ENCODE measurements at places on chromosomes 5 and 9. TPM values are rescaled to one million over a fixed set of nuclear protein-coding genes. Genes with fewer than 3 reads are reported as not detected.

Gene GABRA6
- total RNA-seq: not detected

Gene MEIKIN
- total RNA-seq: not detected

Gene ADRB2
- total RNA-seq: 3.8 TPM

Gene TNFAIP8
- 333 TPM for total RNA-seq

Gene MCIDAS
- not detected for total RNA-seq

Gene PDZD2
- total RNA-seq: not detected

GRCh38 chr9:17075758-17076485 lies 58.9 kb upstream of the CNTLN start:
- H3K36me3 ChIP-seq: no peaks in the 10 kb centered on the region
- peaks cover 5% of the 10 kb centered on the region for H3K27me3 ChIP-seq
- no peak overlapping the region for H3K27ac ChIP-seq
- H3K4me3 ChIP-seq: no peak overlapping the region
- H3K4me1 ChIP-seq: no peaks in the 10 kb centered on the region
- DNase-seq: no peak

DNA sequence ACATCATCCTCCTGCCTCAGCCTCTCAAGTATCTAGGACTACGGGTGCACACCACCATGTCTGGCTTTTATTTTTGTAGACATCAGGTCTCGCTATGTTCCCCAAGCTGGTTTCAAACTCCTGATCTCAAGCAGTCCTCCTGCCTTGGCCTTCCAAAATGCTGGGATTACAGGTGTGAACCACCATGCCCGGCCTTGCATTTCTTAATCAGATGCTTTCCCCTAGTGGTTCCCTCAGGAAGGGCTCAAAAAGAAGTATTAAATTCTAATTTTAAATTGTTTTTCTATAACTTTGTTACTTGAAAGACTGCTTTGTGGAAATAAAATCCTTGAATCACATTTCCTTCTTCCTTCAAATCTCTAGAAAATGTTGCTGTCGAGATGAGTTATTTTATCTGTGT lies 79.5 kb upstream of the ROR2 start:
- H3K27me3 ChIP-seq: no peaks in the 10 kb centered on the region
- H3K36me3 ChIP-seq: peaks cover 6% of the 10 kb centered on the region
- no peak overlapping the region for H3K27ac ChIP-seq
- no peak for DNase-seq
- H3K4me3 ChIP-seq: no peak overlapping the region

GRCh38 chr5:139649082-139649991 lies 1.2 kb downstream of the CXXC5 start:
- H3K4me1 ChIP-seq: peaks cover 35% of the 10 kb centered on the region
- H3K27ac ChIP-seq: peak overlapping the region; percentile 57
- DNase-seq: no peak

DNA sequence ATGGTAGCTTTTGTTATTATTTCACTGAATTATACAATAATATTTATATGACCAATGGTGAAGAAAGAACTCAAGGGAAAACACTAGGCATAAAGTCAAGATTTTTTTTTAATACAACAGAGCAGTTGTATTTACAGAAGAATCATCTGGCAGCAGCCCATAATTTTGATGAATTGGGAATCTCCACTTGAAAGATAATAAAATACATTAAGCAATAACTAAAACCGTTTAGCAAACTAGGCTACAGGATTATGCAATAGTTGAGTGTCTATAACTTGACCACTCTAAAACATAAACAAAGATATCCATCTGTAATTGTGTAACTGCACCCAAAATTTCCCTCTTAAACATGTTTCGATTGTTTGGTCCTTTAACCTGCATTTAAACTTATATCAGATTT lies 80.8 kb downstream of the SNCAIP start:
- no peak overlapping the region for H3K27ac ChIP-seq
- H3K36me3 ChIP-seq: no peaks in the 10 kb centered on the region
- no peaks in the 10 kb centered on the region for H3K4me1 ChIP-seq
- no peak overlapping the region for H3K4me3 ChIP-seq

GRCh38 chr9:124595743-124596142 lies 88.5 kb upstream of the NR5A1 start:
- no peak overlapping the region for H3K4me3 ChIP-seq
- H3K27me3 ChIP-seq: peaks cover 48% of the 10 kb centered on the region
- H3K27ac ChIP-seq: no peak overlapping the region

- H3K4me1 ChIP-seq: no peaks in the 10 kb centered on the region
- peaks cover 26% of the 10 kb centered on the region for H3K27me3 ChIP-seq
- no peak overlapping the region for H3K27ac ChIP-seq
- no peaks in the 10 kb centered on the region for H3K36me3 ChIP-seq
- no peak overlapping the region for H3K4me3 ChIP-seq
These were observed 3.3 kb upstream of the HAPLN1 start for GRCh38 chr5:83724001-83724400.

- no peak for DNase-seq
- H3K4me3 ChIP-seq: peak overlapping the region; percentile 21
- H3K36me3 ChIP-seq: no peaks in the 10 kb centered on the region
- peak overlapping the region; percentile 82 for H3K27ac ChIP-seq
These were observed 4.5 kb downstream of the DUSP1 start for GRCh38 chr5:172766287-172767108.

- no peak for DNase-seq
- no peak overlapping the region for H3K4me3 ChIP-seq
- no peaks in the 10 kb centered on the region for H3K27me3 ChIP-seq
- H3K4me1 ChIP-seq: peaks cover 24% of the 10 kb centered on the region
- H3K27ac ChIP-seq: no peak overlapping the region
These were observed 2.4 kb downstream of the POLR3G start for GRCh38 chr5:90477073-90477472.

DNA sequence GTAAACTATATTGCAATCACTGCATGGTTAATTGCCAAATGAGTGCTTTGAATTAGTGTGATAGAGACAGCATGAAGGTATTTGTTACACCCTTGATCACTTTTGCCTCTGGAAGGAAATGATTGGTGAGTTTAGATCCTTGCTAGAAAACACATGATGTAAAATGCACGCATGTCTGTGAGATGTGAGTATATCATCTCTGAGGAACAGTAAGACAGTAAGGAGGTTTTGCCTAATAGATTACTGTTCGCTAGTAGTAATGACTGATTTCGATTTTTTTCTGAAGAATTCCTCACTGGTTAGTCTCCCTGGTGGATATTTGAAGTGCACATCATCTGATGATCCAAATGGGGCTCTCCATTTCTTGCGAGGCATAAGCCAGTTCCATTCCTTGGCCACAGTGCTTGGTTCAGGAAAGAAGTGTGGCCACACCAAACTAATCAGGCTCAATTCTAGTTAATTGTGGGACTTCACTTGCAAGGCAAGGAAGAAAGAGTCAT lies 156.4 kb upstream of the ADRA1B start:
- peaks cover 6% of the 10 kb centered on the region for H3K4me1 ChIP-seq
- H3K27ac ChIP-seq: no peak overlapping the region
- no peaks in the 10 kb centered on the region for H3K36me3 ChIP-seq
- H3K27me3 ChIP-seq: peaks cover 22% of the 10 kb centered on the region

DNA sequence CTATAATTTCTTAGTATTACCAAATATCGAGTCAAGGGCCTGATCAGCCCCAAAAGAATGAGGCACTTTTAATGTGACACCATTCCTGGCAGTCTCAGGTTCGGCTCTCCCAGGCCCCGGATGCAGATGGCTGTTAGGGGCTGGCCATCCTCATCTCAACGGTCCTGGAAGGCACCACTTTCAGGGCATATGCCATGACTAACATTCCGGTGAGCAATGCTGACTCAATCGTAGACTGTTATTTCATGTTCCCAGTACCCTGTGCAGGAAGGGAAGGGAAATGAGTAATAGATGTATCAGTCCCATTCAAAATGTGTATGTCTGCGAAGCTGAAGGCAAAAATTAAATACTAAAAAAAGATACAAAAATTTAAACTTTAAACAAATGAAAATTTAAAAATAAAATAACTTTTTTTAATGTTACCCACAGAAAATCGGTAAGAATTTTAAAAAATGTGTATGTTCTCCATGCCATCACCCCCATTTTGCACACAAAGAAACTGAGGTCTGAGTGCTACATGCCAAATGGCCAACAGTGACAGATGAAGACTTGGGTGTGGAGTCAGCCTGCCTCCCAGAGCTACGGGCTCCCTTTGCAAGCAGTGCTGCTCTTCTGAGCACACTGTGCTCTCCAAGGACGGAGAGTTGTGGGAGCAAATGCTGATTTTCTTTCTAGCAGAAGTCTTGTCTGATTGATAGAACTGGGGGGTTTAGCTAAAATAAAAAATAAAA lies 79.0 kb downstream of the GLDC start:
- no peak for DNase-seq
- H3K4me1 ChIP-seq: peaks cover 10% of the 10 kb centered on the region
- H3K4me3 ChIP-seq: peak overlapping the region; percentile 58

DNA sequence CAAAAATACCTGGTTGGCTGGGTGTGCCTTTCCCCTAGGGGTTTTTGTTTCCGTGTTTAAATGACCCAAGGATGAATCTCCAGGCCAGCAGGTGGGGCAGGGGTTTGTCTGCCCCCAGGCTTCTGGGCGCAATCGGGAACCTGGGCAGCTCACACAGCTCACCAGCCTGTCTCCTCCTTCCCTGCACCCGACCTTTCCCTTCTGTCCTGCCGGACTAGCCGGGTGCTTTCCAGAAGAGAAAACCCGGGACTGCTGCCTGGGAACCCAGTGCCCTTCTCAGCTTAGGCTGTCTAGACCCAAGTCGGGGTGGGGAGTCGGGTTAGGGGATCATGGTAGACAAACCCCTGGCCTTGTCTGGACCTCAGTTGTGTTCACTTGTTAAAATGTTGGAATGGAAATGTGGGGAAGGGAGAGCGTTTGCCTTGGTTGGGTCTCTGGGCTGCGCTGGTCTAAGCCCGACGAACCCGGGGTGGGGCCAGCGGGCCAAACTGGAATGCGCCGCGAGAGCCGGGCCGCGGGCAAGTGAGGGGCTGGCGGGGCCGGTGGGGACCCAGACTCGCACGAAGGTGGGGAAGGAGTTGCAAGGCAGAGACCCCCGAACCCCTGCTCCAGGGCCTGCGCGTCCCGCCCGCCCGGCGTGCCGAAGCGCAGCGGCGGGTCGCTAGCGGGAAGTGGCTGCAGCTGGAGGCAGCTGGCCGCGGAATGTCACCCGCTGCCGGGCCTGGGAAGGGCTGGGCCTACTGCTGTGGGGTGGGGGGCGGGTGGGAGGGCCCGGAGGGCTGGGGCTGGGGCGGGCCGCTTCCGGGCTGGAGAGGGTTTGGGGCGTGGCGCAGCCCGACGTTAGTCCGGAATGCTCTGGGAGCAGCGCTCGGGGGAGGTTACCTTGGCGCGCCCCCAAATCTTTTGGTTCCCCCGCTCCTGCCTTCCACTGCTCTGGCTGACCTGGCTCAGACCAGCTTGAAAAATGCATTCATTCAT lies 84.6 kb downstream of the DAB2IP start:
- H3K27me3 ChIP-seq: peaks cover 12% of the 10 kb centered on the region
- no peak overlapping the region for H3K27ac ChIP-seq
- H3K4me1 ChIP-seq: peaks cover 37% of the 10 kb centered on the region

GRCh38 chr9:93315118-93315517 lies 131.2 kb downstream of the WNK2 start:
- H3K4me1 ChIP-seq: peaks cover 25% of the 10 kb centered on the region
- DNase-seq: peak; percentile 72
- H3K27ac ChIP-seq: peak overlapping the region; percentile 39
- H3K4me3 ChIP-seq: no peak overlapping the region
- no peaks in the 10 kb centered on the region for H3K36me3 ChIP-seq
- H3K27me3 ChIP-seq: peaks cover 54% of the 10 kb centered on the region

GRCh38 chr9:94656200-94656599 lies 16.9 kb upstream of the FBP1 start:
- no peaks in the 10 kb centered on the region for H3K36me3 ChIP-seq
- DNase-seq: no peak
- peaks cover 21% of the 10 kb centered on the region for H3K4me1 ChIP-seq
- H3K4me3 ChIP-seq: peak overlapping the region; percentile 63
- H3K27me3 ChIP-seq: no peaks in the 10 kb centered on the region
- H3K27ac ChIP-seq: peak overlapping the region; percentile 90

DNA sequence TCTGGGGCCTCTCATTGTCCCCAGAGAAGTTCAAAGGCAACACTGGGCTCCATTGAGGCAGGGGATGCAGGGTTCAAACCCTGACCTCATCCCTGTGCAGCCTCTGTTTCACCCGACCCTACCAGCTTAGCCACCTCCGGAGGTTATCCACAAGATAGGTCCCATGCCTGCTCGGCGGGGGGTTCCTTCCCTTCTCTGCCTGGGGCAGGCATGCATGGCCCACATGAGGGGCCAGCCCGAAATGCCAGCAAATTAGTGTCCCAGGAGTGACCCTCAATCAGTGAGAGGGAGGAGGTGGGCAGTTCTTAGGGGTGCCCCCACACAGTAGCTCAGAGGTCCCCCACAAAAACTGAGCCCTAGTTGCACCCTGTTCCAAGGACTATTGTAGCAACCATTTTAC lies 24.8 kb upstream of the FUBP3 start:
- no peaks in the 10 kb centered on the region for H3K36me3 ChIP-seq
- no peaks in the 10 kb centered on the region for H3K4me1 ChIP-seq
- no peak overlapping the region for H3K4me3 ChIP-seq
- H3K27ac ChIP-seq: no peak overlapping the region
- H3K27me3 ChIP-seq: peaks cover 6% of the 10 kb centered on the region

DNA sequence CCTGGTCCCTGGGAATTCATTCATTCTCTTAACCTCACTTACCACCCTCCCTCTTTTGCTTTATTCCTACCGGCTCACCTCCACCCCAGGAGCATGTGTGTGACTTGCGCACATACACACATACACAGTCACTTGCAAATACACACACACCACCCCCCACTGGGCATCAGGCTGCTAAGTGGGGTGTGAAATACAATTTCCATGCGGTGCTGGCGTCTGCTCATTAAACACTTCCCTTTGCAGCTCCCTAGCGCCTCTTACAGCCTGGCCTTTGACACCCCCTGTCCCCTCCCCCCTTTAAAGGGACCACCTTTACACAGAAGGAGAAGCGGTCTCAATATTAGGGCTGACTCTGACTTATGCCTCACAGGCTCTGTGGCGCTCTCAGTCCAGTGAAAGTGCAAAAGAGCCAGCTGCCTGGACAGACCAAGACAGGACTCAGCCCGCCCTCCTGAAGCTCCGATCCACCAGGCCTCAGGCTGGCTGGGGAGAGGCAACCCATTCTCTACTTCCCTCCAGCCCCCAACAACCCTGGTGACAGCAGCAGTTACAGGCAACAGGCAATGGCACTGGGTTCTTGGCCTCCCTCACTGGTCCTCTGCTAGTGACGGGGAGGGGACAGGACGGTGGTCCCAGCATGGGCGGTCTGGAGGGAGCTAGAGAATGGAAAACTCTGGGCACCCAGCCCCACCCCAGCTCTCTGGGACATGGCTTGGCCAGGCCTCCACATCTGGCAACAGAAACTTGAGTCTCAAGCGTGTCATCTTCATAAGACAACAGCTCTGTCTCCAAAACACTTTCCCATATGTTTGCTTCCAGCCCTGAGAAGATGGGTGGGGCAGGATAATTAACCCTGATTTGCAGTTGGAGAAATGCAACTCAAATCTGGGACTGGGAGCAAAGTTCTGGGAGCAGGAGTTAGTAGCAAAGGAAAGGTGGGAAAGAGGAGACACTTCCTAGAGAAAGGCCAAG lies 12.0 kb downstream of the ENHO start:
- no peak overlapping the region for H3K27ac ChIP-seq
- no peak overlapping the region for H3K4me3 ChIP-seq
- DNase-seq: no peak
- no peaks in the 10 kb centered on the region for H3K4me1 ChIP-seq
- H3K36me3 ChIP-seq: no peaks in the 10 kb centered on the region
